ENCODE measurements at places on chromosomes 2 and 18.

GRCh38 chr18:45245091-45245511, 370.2 kb upstream of the SLC14A2 start:
- no peak for DNase-seq

DNA sequence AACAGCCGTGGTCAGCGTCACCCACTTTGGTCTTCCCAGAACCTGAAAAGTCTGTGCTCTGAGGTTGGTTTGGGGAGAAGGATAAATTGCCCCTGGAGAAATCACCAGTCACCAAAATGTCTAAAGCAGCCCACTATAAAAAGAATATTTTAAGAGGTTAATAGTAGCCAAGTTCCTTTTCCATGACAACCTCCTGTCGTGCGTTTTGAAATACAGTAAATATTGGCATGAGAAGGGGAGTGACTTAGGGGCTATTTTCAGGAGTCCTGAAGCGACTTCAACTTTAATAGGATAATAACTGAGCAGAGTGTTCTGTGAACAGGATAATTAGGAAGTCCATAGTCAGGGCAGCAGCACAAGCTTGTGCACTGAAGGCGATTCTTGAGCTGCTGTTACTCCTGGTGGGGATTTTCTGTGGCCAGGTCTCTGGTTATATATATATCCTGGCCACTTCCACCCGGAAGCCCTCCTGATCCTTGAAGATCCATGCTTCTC, 49.3 kb downstream of the RNF144A start:
- no peak for DNase-seq

DNA sequence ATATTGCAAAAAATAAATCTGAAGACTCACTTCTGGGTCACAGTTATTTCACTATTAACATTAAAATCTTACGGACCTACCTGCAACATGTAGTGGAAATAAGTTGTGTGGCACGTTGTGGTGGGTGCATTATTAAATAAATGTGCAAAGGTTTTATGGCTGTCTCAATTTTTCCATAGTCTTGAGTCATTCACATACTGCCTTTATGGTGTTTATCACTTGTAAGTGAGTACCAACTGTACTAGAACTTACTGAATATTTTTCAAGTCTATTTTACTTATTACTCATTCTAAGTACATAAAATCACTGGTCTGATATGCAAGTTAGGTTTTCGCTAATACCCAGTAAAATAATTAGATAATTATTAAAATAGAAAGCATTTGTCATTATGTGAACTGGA, 47.6 kb upstream of the SLC30A6 start:
- DNase-seq = no peak

DNA sequence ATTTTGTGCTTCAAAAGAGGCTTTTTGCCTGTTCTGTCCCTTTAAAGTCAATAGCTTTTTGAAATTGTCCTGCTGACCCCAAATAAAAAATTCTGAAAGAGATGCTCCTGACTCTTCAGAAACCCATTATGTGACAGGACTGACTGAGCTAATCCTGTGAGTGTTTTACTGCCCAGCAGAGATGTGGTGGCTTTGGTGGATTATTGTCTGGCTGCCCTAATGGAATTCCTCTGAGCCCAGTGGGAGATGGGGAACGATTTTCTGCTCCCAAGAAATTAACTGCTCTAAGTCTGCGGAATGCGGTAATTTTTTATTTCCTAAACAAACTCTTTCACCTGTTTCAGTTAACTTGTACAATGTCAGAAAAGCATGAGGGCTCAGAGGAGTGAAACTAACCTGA, 258.2 kb downstream of the IKZF2 start:
- DNase-seq = no peak

GRCh38 chr18:8041526-8042111, 474.5 kb downstream of the PTPRM start:
- no peak for DNase-seq

- DNase-seq = no peak
Observed at GRCh38 chr18:32469190-32469651, 1.5 kb downstream of the GAREM1 start.

DNA sequence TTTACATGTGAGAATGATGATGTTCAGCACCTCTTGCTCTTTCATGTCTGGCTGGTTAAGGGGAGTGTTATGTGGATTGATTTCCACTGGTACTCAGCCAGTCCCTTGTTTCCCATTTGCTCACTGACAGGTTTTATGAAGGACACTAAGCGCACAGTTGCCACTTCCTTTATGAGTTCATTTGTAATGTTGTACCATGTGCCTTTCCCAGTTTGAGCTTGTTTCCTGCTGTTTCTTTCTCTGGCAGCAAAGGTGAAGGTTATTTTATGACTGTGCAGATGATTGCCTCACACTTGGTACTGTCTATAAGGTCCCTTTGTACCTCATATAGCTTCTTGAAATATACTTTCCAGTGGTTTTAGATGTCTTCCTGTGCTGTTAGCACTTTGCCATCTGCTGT, 1700.5 kb upstream of the TMEFF2 start:
- no peak for DNase-seq

GRCh38 chr18:12313530-12314245, 5.6 kb downstream of the TUBB6 start:
- no peak for DNase-seq

DNA sequence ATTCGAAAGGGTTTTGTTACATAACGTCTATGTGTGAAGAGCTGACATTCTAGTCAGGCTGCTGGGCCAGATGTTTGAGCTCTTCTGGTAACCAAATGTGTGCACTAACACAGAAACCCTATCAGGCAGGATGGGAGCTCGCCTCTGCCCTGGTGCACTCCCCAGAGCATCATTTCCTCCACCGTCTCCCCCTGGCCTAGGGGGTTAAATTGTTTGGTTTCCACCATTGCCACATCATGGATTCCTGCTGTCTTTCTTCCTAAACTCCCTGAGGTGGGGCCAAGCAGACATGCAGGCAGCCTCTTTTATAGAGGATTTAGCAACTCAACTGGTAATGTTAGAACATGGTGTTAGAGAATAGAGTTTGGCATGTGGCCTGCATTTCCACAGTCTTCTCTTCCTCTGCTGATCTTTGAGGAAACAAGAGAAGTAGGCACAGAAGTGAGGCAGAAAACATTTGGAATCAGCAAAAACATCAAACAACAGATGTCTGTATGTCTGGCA, 87.3 kb downstream of the ANTXR1 start:
- no peak for DNase-seq

DNA sequence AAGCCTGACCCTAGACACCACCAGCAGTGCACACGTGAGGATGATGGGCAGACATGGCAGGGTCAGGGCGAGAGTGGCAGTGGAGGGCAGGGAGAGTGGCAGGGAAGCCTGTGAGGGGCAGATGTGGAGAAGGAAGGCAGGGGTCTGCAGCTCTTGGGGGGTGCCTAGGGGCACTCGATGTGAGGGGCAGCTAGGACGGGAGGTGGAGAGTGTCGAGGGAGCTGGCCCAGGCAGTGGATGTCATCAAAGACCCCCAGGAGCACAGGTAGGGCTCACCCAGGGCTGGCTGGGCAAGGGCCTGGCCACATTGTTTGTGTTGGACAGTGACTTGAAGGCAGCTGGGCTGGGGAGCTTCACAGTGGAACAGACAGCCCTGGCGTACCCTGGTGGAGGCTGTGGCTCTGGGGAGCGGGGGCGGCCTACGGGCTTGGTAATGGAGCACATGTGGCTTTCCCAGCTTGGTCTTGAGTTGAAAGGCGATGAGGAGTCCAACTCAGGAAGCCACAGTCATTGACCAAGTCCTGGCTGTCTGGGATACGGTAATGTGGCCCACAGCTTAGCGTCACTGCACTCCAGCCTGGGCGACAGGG, 87.1 kb downstream of the RTP5 start:
- DNase-seq = no peak

DNA sequence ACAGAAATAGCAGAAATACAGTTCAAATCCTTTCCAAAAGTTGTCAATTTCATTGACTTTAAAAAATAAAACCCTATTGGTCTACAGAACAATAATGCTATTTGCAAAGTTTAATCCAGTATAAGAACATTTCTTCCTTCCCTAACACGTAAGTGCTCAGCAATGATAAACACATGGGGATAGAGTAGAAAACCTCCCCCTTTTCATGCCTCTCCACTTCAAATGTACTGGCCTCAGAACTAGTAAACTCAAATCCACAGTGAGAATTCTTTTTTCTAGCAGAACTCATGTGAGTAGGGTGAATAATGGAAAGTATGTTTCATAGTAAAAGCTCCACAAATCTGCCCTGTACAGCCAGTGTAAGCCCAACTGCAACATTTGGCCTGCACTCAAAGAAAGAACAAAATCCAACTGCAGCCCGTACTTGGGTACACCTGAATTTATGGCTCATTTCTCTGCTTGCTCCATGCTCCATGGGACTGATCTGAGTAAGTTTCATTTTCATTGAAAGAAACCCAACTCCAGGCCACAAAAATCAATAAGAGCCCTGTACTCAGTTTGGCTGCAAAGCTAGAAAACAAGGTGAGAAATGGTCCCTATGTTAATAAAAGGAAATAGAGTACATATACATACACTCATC, 115.0 kb upstream of the RMDN2 start:
- no peak for DNase-seq
